ENCODE measurements at places on chromosomes 12 and 14.

DNA sequence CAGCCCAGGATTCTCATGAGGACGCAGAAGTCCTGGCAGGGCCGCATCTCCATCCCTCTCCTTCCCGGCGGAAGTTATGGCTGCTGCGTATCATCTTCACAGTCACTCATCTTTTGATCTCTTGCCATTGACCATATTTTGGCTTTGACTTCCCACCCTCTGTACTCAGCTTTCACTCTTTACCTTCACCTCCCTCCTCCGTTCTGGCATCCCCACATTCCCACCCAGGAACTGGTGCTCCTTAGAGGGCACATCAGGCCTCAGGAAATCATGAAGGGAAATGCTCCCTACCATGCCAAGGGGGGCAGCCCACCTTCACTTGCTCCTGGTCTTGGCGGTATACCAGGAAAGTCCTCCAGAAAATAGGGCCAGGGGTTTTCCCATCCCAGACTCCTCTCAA, 1.3 kb downstream of the TEX52 start:
- DNase-seq: no peak

DNA sequence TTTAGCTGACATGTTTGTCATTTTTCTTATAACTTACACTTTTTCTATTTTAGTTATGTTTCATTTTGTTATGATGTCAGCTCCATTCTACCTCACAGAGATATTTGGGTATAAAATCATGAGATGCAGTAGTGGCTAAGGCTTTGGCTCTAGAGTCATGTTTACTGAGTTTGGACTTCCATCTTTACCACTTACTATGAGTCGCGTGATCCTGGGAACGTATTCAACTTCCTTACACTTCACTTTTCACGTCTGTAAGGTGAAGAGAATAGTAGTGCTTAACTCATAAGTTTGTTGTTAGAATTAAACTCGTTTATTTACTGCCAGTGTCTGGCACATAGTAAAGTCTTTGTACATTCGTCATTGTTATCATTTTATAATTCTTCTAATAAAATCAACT, 126.3 kb downstream of the ERC1 start:
- DNase-seq: no peak

- DNase-seq: no peak
Measured at GRCh38 chr14:96384053-96384452, 7.9 kb upstream of the AK7 start.

GRCh38 chr14:100405760-100406455, 82.8 kb downstream of the SLC25A47 start:
- DNase-seq: no peak

DNA sequence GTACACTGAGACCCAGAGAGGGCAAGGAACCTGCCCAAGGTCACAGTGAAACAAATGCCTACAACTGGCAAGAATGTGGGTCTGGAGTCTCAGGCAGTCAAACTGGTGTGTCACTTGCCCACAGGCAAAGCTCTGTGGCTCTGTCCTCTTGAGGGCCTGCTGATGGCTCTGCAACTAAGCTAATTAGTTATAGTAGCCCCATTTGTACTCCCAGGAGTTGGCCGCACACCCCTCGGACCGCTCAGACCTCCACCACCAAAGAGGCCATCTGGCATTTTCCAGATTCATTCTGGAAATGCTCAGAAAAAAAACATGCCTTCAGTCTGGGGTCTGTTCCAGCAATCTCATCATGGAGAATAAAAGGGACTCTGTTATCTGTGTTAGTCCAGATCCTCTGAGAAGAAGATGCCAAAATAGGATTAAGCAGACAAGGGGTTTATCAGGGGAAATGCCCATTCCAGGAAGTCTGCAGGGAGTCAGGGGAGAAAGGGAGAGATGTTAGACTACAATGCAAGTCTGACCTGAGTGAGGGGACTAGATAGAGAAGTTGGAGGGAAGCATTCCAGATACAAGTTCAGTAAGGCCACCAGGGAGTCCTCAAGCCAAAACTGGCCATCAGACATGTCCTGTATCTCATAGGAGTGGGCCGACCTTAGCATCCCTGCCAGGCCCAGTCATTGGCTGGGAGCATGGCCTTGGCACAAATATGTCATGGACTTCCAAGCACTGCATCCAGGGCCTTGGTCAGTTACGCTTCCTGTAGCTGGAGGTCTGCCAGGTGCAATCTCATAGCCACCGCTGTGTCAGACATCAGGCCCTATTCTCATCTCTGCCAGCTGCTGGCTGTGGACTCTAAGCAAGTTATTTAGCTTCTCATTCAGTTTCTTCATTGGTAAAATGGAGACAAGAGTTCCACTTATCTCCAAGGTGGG, 15.4 kb upstream of the OAS1 start:
- no peak for DNase-seq

DNA sequence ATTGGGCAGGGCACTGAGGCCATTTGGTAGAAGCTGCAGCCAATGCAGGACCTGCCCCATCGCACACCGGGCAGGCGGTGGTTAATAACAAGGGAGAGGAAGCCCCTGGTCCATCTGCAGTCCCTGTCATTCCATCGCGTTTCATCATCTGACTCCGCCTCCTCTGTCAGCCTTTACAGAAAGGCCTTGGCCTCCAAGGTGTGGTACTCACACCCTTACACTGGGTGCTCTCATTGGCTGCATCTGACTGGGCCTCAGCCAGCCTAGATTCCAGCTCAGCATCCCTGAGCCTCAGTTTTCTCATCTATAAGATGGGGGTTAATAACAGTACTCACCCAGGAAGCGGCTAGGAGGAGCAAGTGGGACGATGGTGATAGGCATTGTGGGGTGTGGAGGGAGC, 14.7 kb upstream of the HHIPL1 start:
- no peak for DNase-seq

DNA sequence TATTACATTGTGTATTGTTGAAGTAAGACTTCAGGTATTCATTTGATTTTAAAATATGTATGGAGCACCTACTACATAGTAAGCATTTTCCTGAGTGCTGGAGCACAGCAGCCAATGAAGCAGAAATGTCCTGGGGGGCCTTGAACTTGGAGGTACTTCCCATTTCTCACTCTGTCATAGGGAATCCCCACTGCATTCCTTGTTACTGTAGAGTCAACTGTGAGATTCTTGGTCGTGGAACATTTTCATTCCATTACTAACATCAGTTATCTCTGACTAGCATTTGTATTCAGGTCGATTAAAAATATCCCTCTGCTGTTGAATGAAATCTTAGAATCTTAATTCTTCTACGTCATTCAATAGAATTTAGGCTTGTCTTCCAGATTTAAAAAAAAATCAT, 66.7 kb downstream of the PDE3A start:
- DNase-seq: no peak

DNA sequence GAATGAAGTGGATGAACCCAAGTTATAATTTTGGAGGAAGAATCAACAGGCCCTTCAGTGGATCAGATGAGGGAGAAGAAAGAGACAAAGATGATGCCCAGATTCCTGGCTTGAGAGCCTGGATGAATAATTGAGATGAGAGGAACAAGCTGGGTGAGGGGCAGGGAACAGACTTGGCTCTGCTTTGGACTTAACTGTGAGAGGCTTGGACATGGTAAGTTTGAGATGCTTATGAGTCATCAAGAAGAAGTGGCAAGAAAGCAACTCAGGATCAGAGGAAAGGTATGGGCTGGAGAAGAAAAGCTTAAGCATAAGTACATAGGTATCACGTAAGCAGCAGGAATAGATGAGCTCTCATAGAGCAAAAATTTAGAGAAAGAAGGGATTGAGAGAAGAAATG, 55.3 kb downstream of the FIGNL2 start:
- DNase-seq: no peak

DNA sequence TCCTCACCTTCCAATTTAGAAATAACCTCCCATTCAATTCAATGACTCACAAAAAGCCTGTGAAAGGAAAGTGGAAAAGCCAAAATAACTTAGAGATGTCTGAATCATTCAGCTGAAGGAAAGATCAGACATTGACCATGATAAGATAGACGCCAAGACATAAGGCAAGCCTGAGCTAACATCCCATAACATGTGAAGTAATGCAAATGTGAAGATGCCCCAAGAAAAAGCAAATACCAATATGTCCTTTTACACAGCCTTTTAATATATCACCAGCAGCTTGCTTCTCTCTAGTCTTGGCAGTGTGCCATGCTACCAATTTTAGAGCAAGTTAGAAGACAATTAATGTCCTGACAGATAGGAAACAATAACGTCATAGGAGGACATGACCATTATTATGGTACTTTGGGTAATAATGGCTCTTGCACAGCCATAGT, 2.4 kb upstream of the NUMB start:
- DNase-seq: no peak

DNA sequence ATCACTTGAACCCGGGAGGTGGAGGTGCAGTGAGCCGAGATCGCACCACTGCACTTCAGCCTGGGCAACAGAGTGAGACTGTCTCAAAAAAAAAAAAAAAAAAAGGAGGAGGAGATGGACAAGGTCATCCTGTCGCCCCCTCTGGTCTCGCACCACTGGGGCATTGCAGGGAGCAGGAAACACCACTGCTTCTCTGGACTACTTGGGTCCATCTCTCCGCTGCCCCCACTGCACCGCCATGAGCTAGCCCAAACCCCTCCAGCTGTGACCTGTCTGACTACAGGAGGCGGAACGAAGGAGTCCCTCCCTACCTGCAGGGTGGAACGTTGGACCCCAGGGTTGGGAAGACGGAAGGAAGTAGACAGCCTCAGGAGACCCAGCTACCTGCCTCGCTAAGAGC, 18.2 kb upstream of the FAM222A start:
- no peak for DNase-seq

GRCh38 chr12:61009192-61009591, 1251.0 kb upstream of the USP15 start:
- DNase-seq: no peak

- no peak for DNase-seq
Measured at GRCh38 chr14:98682033-98682432, 590.0 kb downstream of the BCL11B start.

DNA sequence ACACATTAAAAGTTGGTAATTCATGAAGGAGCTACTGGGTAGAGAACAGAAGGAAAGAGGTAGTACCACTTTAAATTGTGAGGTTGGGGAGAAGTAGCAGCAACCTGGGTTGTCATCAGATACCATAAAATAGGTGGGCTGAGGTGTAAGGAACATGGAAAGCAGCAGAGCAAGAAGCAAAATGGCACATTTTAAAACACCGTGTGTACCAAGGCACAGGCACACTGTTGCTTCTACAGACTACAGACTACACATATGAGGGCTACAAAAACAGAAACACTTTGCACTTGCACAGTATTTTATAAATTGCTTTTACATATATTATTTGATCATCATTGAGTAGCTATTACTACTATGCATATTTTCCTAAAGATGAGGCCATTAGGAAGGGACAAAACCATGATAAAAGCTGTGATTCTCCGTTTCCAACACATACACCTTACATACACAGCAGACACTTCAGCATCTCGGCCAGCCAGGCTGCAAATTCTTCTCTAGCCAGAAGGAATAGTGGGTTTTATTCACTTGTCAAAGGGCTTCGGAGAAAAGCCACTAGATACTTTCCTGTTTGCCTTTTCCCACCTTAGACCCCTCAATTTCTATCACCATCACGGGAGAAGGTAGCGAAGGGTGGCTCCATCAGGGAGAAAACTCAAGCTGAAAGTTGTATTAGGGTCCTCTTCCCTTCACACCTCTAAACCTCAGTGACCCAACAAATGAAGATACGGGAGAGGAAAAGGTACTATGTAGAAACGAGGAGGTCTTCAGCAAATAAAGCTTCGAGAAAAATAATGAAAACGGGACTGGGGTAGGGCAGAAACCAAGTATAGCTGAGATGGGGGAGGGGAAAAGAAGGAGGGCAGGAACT, 1.6 kb downstream of the PYM1 start:
- no peak for DNase-seq
